Activated naive CD4-positive, alpha-beta T cell treated with anti-CD3 and anti-CD28 coated beads for 36 hours (primary cell): ENCODE measurements at places on chromosomes 16 and 17.

DNA sequence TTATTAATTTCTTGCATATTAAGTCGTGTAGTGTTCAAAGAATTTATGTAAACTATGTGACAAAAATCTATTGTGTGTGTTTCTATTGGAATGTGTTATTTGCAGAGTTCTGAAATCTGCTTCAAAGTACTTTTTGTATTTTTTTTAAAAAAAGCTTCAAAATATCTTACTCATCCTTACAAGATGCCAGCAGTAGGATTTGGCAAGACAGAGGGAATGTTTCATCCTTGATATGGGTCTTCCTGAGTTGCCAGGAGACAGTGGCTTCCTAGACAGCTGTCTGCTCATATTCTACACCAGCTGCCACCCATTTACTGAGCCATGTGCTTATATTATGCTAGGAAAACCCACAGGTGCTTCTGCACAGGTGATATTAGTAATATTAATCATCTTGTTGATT, 36.4 kb downstream of the EFCAB5 start:
- no peak for DNase-seq

DNA sequence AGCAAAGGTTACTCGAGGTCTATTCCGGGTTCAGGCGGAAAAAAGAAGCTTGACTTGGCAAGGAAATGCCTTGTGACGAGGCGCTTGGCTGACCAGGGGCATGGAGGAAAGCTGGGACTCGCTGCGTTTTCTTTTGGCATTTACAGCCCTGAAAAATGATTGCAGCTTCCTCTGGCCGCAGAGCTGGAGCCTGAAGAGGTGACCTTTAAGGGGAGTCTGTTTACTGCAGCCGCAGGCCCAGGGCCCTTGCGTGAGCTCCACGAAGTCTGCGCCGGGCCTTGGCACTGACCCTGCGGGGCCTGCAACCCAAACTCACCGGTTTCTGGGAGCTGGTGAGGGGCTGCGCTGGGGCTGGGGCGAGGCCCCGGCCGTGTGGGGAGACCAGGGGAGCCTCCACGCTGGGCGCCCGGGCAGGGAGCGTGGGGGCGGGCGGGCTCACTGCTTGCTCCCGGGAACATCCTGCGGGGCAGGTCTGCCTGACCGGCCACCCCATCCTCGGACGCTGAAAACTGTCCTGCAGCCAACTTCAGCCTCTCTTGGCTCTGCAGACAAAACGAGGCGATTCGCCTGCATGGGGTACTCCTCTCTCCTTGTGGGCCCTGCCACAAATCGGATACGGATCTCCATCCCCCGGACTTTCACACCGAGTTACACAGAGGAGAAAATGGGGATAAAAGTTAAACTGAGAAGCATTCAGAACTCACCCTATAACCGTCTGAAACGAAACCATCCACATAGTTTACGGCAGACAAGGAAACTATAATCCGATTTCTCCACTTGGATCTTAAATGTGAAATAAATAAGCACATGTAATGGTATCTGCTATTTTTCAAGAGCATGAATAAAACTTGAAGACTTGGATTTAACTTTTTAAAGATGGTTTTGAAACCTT, 206.3 kb upstream of the FOXF1 start:
- no peak for DNase-seq

- no peak for DNase-seq
Measured at GRCh38 chr17:5043524-5043923, 8.3 kb upstream of the SLC52A1 start.

DNA sequence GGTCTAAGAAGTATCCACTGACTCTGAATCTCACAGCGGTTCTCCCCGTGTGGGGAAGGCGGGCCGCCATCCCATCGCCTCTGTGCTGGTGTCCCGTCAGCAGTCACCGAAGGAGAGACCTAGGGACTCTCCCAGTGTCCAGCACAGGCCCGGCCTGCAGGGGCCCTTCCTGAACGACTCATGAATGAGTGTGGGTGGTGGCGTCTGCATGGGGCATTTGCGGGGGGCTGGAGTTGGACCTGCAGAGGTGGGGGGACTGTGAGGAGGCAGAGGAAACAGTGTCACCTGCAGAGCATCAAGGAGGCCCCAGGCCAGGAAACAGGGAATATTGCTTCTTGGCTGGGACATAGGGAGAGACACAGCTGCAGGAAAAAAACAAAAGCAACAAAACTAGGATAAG, 10.3 kb downstream of the KCNG4 start:
- DNase-seq = no peak

DNA sequence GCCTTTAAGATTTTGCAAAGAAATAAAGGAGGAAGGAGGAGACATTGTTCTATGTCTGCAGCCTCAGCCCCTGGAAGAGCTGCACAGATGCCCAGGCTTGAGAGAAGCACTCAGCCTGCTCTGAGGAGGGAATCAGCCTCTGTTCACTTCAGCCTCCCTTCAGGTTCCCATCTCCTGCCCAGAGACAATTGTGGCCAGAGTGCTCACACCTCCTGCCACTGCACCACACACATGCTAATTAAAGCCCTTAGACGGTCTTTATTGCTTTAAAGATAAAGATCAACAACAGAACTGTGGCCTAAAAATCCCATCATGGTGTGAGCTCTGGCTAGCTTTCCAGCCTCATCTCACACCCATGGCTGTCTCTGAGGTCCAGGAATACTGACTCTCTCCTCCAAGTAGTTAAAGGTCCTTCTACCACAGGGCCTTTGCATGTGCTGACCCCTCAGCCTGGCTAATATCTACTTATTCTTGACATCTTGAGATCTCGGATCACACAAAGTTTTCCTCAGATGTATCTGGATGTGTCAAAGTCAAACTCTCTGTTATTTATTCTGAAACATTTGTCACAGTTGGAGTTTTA, 33.8 kb downstream of the CHD9NB start:
- no peak for DNase-seq

DNA sequence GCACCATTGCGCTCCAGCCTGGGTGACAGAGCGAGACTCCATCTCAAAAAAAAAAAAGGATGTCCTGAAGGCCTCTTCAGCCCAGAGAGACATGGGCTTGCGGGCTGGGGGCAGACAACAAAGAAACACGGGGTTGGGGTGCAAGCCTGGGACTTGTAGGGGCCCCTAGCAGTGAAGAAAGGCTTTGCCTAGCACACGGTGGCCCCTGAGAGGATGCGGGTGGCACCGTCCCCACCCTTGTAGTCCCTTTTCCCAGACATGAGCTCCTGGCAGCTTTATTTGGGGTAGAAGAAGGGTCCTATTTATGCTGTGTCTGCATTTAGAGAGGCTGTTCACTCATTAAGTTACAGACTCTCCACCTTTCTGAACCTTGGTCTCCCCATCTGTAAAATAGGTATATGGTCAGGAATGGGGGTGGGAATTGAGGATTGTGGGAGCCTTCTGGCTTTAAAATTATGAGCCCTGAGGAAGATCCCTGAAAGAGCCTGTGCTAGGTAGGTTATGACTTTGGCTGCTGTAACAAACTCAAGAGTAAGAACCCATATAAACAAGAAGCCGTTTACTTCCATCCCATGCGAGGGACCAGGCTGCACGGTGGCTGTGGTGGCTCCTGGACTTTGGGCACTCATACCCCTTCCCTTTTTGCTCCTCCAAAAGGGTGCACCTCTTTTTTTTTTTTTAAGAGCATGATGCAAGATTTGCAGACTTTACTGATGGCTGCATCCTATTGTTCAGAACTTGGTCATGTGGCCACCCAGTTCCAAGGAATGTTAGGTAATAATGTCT, 20.6 kb upstream of the ADGRG1 start:
- DNase-seq = peak; percentile 2

GRCh38 chr17:34579979-34580684, 750 bp downstream of the TMEM132E start:
- DNase-seq = no peak

GRCh38 chr17:78314683-78315354, 45.1 kb downstream of the SOCS3 start:
- DNase-seq = peak; percentile 52

DNA sequence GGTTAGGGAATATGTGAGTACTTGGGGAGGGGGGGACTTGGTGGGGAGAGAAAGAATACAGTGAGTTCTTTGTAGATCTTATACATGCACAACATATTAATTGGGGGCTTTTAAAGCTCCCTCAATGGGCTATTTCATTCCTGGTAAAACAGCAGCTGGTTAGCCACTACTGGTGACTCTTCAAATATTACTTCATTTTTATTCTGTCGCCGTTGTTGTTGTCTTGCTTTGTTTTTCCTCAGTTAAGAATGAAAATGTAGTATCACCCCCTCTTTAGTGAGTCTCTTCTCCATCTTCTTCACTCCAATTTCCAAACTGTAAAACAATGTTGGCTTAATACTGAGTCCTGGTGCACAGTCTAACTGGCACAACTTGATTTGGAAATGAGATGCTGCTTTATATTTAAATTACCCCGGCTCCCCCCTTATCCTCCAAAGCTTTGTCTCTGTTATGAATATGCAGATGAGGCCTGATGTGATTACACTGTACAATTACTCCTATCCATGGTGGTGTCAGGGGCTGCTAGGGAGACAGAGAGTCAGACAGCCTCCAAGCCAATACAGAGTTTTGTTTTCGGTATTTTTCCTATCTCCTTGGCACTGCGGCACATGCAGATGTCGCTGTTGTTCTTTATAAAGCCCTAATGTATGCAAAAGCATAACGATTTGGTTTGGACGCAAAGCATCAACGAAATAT, 256.9 kb upstream of the PMFBP1 start:
- no peak for DNase-seq

DNA sequence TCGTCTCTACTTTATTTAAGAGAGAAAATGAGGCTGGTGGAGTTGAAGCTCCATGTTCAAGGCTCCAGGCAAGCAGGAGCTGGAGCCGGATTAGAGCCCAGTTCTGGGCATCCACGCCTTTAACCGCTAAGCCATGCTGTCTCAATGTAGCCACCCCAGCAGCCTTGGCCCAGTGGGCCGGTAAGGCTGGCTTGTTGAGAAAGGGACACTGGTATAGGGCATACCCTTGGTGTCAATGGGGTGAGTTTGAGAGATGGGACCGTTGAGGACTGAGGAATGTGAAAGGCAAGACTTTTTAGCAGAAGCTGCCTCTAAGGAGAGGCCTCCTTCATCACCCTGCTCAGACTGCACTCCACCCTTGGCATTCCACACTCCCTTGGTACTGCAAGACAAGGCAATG, 147.4 kb downstream of the CYLD start:
- no peak for DNase-seq

GRCh38 chr17:73564843-73565242, 79.4 kb downstream of the SDK2 start:
- no peak for DNase-seq

DNA sequence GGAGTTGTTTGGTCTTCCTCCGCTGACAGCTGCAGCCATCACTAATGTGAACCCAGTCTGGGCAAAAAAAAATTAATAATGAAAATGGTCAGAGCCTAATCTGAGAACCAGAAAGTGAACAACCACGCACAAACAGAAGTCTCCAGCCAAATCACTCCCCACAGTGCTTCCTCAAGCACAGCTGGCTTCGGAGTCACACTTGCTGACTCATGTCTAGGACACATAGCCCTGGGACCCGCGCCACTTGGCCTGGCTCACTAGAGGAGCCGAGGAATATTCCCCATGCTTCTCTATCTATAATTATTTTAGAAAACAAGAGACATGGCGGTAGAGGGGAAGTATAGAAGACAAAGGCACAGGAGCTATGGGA, 109.1 kb downstream of the ZFHX3 start:
- DNase-seq = no peak

- DNase-seq = no peak
Measured at GRCh38 chr17:76054112-76054476, 18.2 kb downstream of the SRP68 start.

DNA sequence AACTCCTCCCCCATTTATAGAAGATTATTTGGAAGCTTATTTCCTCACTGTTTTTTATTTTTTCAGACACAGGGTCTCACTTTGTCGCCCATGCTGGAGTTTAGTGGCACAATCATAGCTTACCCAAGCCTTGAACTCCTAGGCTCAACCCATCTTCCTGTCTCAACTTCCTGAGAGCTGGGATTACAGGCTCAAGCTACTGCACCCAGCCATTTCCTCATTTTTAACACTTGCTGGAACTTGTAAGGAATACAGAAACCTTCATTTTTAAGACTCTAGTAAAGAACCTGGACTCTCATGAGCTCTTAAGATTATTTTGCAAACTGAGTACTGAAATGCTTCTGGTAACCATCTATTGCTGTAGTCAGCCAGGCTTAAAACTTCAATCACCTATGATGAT, 29.9 kb downstream of the KANSL1 start:
- DNase-seq = no peak

GRCh38 chr16:87317750-87318644, 805 bp upstream of the C16orf95 start:
- DNase-seq = peak; percentile 60

DNA sequence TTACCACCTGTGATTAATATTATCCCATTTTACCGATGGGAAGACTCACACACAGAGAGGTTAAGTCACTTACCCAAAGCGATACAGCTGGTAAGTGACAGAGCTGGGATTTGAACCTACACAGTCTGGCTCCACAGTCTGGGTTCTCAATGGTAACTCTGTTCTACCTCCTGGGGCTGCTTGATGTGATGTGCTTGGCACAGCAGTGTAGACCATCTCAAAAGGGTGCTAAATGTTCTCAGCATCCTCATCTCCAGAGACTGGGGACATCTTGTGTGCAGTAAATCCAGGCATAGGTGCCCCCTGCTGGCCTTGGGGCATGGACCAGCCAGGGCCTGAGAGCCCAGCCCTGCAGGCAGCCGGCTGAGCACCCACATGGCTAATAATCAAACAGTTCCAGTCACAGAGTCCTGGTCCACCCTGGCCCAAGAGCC, 15.4 kb upstream of the KATNB1 start:
- peak; percentile 66 for DNase-seq

DNA sequence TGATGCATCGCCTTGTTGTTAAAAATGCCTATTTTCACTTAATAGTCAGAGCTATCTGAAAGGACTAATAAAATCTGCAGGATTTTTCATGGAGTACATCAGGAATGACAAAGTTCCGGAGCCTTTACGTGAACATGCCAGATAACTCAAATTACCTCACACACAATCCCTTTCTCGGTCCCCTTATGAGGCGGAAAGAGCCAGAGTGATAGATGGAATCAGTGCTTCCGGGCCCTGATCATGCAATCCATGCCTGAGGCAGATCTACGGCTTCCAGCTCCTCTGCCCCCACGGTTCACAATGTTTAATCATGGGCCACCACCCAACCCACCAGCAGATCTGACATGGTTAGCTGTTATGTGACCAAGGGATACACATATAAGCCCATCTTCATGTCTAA, 17.0 kb downstream of the VPS53 start:
- DNase-seq = no peak
